NCI-H1436 (cell line): ENCODE measurements at places on chromosomes 7 and 10.

DNA sequence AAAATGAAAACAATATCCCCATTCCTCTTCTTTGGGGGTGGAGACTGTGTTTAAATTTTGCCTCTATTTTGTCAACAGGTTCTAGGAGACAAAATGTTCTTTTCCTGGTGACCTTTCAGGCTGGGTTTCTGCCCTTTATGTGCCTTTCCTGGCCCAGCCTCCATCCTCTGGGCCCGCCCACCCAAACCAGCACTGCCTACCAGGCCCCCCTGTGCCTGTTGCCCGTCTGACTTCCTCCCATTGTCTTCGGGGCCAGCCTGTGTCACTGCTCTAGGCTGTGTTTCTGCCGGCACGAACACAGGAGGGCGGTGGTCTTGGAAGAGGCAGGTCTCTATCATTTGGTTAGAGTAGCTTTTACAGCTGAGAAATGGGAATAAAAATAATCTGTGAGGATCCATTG is 13.9 kb downstream of the TSPAN14 start:
- no peak for DNase-seq

DNA sequence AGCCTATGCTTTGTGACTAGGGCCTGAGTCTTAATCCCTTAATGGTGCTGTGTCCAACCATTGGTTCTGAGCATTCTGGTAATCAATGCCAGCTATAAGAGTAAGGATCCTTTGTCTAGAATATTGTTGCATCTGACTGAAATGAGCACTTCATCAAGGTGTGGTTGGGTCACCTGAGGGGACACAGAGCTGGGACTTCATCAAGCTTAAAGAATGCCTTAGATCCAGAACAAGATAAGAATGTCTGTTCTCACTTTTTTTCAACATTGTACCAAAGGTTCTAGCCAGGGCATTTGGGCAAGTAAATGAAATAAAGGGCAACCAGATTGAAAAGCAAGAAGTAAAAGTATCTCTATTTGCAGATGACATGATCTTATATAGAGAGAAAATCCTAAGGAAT is 280.4 kb downstream of the MTERF1 start:
- DNase-seq, result no peak

DNA sequence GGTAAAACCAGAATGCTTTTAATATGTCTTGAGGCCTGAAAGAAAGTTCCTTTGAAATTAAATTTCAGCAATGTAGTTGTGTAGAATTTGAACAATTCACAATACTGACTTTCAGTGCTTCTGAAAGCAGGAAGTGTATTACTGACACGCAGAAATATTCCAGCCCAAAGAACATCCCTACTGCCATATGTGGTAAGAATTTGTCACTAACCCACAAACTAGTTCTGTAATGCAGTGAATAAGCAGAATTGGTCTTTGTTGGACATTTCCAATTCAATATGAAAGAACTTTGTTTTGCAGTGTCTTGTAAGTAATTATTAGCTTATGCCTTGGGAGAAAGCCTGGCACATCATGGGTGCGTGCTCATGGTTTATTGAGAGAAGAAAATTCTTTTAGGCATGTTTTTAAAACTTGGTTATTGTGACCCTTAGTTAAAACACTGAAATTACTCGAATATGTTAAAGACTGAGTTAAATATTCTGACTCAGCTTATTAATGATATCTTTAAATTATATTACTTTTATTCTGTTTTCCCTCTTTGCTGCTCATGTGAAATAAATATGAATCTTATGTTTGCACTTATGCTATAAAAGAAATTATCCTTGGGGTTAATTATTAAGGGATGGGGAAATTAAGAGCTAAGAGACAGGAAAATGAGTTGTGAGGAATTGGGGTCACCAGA is 33.4 kb downstream of the PTPN12 start:
- DNase-seq, result no peak

DNA sequence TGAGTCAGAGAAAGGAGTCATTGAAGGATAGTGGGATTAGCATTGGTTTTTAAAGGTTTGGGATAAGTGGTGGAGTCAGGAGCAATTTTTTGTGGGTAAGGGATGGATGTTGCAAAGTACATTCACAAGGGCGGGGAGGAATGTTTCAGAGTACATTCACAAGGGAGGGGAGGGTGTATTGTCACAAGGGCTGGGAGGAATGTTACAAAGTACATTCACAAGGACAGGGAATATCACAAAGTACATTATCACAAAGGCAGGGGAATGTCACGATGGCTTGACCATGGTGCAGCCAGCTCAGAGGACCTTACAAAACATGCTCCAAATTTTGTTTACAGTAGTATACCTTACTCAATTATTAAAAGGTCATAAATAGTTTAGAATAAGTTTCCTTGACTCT is 30.3 kb downstream of the C1GALT1 start:
- DNase-seq, result no peak

GRCh38 chr10:113025487-113025886 is 75.4 kb downstream of the TCF7L2 start:
- no peak for DNase-seq
